ENCODE measurements at places on chromosomes 6 and 20. TPM values are rescaled to one million over a fixed set of nuclear protein-coding genes. Genes with fewer than 3 reads are reported as not detected.

BANF2 gene
- total RNA-seq = not detected

VWA7 gene
- 2.9 TPM for total RNA-seq

HDGFL1 gene
- not detected for total RNA-seq

RIMS4 gene
- 12.4 TPM for total RNA-seq

MAN1A1 gene
- 52.2 TPM for total RNA-seq

NOTCH4 gene
- 8.5 TPM for total RNA-seq

TIAM2 gene
- total RNA-seq = 15.6 TPM

PRSS35 gene
- 38.4 TPM for total RNA-seq

ENPP4 gene
- total RNA-seq = 34.8 TPM

RHAG gene
- total RNA-seq = 2.4 TPM

MMP24 gene
- 24.2 TPM for total RNA-seq

SIM1 gene
- 1.2 TPM for total RNA-seq

ZMYND8 gene
- 31.1 TPM for total RNA-seq

PPARD gene
- total RNA-seq = 12.8 TPM

RIPPLY2 gene
- total RNA-seq = 11.4 TPM

EYS gene
- 3.5 TPM for total RNA-seq

KIZ gene
- 27.5 TPM for total RNA-seq

GHRH gene
- total RNA-seq = not detected

POU5F1 gene
- total RNA-seq = 0.59 TPM

FAM209B gene
- not detected for total RNA-seq

CNBD2 gene
- total RNA-seq = 3.2 TPM

ANKRD6 gene
- 48.6 TPM for total RNA-seq

ASCC3 gene
- total RNA-seq = 34.3 TPM

PRDM13 gene
- 0.33 TPM for total RNA-seq

CST2 gene
- total RNA-seq = not detected

PAX1 gene
- 0.20 TPM for total RNA-seq

ADISSP gene
- 15.6 TPM for total RNA-seq

NEURL2 gene
- total RNA-seq = 2.4 TPM
